ENCODE measurements at places on chromosomes 2 and 18.

DNA sequence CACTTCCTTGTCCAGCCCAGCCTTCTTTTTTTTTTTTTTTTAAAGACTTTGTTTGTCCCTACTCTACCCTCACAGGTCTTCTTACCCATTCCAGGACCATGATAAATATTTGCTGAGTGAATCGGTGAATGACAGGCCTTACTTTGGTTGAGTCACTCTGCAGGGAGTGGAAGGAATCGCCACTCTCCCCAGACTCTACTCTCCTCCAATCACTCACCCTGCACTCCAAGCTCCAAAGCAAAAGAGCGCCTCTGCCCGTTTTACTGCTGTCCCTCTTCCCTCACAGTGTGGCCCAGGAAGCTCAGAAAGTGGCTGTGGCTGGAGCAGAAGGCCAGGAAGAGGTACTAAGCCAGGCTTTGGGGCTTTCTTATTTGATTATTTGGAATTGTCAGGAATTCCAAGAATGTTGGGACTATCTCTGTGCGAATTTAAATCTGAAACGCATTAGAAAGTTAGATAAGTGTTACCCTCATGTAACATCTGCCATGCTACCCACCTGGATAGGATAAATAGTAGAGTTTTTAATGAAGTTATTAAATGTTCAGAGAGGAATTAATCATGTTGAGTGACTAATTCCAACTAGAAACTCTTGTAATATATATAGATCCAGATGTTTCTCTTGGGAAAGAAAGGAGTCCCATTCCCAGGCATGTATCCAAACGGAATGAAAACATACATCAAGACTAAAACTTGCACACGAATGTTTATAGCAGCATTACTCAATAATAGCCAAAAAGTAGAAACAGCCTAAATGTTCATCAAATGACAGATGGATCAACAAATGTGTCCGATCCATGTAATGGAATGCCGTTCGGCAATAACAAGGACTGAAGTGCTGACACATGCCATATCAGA, 43.0 kb upstream of the CHMP1B start:
- DNase-seq, result no peak

DNA sequence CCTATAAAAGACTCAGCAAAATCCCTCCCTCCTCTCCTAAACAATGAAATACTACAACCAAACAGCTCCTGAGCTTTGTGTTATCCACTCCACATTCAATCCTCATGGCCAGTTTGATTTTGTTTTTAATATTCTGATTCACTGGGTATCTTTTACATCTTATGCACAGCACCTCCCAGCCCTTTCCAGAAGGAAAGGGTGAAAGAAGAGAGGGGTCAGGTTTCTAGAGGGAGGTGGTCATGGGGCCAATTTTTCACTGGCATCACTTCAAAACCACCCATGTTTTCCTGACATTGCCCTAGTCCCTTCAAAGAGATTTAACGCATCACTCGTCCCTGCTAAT, 315.6 kb downstream of the LPIN1 start:
- no peak for DNase-seq

DNA sequence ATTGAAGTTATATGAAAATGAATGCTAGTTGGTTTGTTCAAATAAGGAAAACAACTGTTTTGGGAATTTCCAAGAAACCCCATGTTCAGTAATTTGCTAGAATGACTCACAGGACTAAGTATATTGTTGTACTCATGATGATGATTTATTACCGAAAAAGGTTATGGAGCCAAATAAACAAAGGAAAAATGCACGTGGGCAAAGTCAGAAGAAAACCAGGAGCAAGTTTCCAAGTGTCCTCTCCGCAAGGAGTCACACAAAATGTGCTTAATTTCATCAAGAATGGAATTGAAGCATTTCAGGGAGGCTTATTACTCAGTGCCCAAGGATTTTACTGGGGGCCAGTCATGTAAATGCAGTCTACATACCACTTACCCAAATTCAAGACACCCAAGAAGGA, 1652.4 kb upstream of the TMEFF2 start:
- DNase-seq, result no peak

- DNase-seq, result peak; percentile 5
Observed at GRCh38 chr2:49770919-49771318, 616.6 kb upstream of the FSHR start.

GRCh38 chr18:74498712-74499627, 2.8 kb downstream of the CNDP2 start:
- DNase-seq, result peak; percentile 85

DNA sequence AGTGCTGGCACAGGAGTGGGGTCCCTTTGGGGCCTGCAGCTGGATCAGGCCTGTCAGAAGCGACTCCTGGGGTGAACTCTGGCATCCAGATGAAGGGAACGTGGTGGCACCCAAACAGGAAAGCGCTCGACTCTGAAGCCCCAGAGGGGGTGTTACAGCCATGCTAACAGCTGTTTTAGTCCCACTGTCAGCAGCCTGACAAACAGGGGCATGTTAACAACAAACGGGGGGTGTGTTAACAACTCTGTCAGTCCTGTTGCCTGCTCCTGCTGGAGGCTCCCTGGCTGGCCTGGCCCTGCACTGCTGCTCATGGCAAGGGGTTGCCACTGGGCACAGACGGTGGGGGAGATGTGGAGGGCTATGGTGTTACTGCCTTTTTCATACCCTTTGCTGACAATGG, 2.6 kb upstream of the RNU2-63P start:
- DNase-seq, result no peak

DNA sequence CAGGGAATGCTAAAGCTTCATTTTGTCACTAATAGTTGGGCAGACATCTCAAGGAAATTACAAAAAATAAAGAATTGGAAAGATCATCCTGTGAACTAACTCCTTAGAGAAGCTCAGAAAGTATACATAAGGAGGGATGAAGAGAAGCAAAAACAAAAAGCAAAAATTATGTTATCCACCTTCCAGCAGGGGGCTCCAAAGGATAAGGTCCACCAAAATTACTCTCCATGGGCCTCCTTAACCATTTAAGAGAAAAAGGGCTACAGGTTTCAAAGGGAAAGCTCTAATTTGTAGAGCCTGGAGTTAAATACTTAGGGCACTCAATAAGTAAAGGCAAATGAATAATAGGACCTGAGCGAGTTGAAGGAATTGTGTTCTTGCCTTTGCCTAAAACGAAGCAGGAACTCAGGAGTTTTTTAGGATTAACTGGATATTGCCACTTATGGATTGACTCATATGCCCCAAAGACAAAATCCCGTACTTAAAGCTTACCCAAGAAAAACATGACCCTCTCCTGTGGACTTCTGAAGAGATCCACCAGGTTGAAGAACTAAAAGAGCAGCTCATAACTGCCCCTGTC, 1167.9 kb downstream of the DSC3 start:
- peak; percentile 27 for DNase-seq
